Transverse colon (tissue), 4 donors: ENCODE measurements at places on chromosomes 12 and 14.
A peak's percentile ranks its signal among the peaks of the same experiment; 100 is the strongest.

GRCh38 chr12:76878099-76878898, 520 bp downstream of the CSRP2 start:
- H3K4me3 ChIP-seq = peak overlapping the region; percentile 85
- DNase-seq = no peak
- H3K27ac ChIP-seq = peak overlapping the region; percentile 86
- peaks cover 38% of the 10 kb centered on the region for H3K27me3 ChIP-seq

- DNase-seq = no peak
- no peak overlapping the region for H3K4me3 ChIP-seq
- no peaks in the 10 kb centered on the region for H3K27me3 ChIP-seq
- H3K36me3 ChIP-seq = no peaks in the 10 kb centered on the region
- no peak overlapping the region for H3K27ac ChIP-seq
Measured at GRCh38 chr12:106019144-106019543, 119.6 kb downstream of the NUAK1 start.

DNA sequence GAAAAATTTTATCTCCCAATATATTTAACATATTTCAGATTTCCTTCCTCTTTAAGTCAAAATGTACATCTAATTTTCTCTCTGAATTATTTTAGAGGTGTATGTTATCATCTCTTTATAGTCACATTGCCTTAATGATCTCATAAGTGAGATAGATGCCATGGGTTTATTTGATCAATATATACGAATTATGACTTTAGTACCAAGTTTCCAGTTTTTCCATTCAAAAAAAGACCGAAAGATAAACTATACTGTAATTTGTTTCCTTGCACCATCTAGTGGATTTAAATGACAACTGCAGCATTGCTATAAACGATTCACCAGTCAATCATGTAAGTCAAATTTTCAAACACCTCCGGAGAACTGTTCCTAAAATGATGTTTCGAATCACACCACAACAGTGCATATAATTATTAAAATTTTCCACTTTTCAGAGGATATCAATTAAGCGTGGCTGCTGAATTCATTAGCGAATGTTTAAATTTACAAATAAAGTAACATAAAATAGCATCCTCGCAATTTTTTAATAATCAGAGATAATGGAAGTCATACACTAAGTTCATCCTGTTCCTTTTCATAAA, 419 bp upstream of the ATXN7L3B start:
- peaks cover 7% of the 10 kb centered on the region for H3K27me3 ChIP-seq
- peak overlapping the region; percentile 78 for H3K4me3 ChIP-seq
- H3K27ac ChIP-seq = peak overlapping the region; percentile 93

- no peak for DNase-seq
- no peaks in the 10 kb centered on the region for H3K36me3 ChIP-seq
- H3K27ac ChIP-seq = no peak overlapping the region
- H3K4me3 ChIP-seq = no peak overlapping the region
Measured at GRCh38 chr14:101047326-101047725, 143.8 kb upstream of the RTL1 start.

DNA sequence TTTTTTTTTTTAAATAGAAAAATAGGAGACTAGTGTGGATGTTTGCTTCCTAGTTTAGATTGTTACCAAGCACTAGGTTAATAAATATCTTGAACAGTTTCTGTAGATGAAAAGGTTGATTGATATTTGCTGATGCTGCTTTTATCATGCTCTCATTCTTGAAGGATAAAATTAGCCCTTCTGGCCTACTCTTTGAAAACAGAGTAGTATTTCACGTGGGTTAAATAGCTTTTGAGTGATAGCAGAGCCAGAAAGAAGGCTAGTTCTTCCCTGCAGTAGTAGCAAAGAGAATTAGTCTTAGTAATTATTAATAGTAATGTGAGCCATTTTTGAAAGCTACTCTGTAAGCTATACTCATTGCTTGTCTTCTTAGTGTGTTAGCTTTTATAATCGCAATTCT, 5.2 kb downstream of the NEDD1 start:
- DNase-seq = no peak
- no peak overlapping the region for H3K27ac ChIP-seq
- H3K27me3 ChIP-seq = no peaks in the 10 kb centered on the region
- H3K4me3 ChIP-seq = no peak overlapping the region

- no peaks in the 10 kb centered on the region for H3K27me3 ChIP-seq
- peaks cover 22% of the 10 kb centered on the region for H3K4me1 ChIP-seq
- no peaks in the 10 kb centered on the region for H3K36me3 ChIP-seq
- no peak overlapping the region for H3K27ac ChIP-seq
Measured at GRCh38 chr12:51895378-51896135, 7.7 kb downstream of the ANKRD33 start.

DNA sequence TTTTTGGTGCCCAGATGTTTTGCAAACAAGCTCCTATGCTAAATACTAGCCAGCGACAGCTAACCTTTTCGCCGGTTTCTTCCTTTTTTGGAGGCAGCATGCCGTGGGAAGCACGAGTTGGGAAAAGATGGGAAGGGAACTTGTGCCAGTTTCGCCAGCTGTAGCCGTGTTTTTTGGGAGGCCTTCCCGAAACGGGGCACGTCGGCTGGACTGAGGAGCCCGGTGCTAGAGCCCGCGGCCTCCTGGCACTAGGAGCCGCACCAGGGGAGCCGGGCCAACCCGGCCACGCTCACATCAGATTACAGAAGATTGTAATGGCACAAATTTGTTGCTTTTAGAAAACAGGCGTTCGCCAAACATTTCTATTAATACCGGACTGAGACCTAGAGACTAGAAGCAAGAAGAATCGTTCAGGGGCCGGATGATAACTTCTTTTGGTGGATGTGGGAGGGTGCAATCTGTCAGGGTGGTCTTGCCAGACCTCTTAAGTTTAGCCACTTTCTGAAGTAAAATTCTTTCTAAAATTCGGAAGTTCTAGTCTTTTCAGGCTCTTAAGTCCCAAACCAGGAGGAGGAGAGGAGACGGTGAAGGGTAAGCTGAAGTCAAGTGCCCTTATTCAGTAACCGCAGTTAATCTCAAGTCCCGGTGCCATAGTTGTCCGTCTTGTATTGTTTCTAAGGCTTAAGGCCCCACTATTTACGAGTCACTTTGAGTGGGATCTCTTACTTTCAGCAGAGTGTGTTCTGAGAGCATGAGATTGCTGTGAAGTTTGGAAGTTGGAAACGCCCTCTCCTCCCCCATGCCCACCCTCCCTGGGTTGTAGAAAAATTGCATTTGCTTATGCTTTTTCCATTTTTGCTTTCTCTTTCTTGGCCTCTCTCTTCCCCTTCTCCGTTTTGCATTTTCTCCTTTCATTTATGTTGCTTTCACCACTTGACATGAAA, 1.3 kb downstream of the RASSF3 start:
- peaks cover 9% of the 10 kb centered on the region for H3K4me1 ChIP-seq
- peak; percentile 45 for DNase-seq
- no peaks in the 10 kb centered on the region for H3K27me3 ChIP-seq
- no peaks in the 10 kb centered on the region for H3K36me3 ChIP-seq
- H3K4me3 ChIP-seq = peak overlapping the region; percentile 82
- peak overlapping the region; percentile 96 for H3K27ac ChIP-seq

- H3K36me3 ChIP-seq = no peaks in the 10 kb centered on the region
- H3K4me1 ChIP-seq = no peaks in the 10 kb centered on the region
- no peaks in the 10 kb centered on the region for H3K27me3 ChIP-seq
Measured at GRCh38 chr12:96774496-96775256, 132.4 kb upstream of the NEDD1 start.

DNA sequence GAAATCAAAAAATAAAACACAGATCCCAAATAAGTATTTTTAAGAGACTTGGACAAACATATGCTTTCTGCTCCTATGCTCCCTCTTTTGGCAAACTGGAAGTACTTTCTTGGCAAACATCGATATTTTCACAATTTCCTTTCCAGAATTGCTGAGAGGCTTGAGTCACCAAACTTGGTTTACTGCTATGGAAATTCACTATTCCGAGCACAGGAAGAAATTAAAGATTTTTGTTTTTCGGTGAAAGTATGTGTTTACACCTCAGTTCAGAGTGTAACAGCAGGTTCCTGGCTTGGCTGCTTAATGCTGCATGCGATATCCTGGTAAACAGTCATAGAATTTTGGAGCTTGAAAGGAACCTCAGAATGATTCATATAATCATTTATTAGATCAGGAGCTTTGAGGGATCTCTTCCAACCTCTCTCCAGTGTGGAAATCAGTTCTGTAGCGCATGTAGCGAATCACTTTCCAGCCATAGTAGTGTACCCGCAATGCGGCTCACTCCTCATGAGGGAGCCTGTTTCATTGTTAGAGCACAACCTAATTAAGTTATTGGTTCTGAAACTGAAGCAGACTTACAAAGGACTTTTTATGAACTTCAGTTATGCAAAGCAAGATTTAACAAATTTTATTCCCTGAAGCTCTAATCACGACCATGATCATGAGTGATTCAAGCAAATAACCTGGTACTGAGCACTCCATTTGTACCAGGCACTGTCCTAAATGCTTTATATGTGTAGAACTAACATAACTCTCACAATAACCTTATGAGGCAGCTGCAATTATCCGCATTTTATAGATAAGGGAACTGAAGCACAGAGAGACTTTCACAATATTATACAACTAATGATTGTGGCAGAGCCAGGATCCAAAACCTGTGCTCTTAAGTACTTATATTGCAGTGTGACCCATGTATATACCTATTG, 56.4 kb upstream of the ATP2A2 start:
- H3K36me3 ChIP-seq = no peaks in the 10 kb centered on the region
- no peak overlapping the region for H3K4me3 ChIP-seq
- no peak for DNase-seq
- no peaks in the 10 kb centered on the region for H3K27me3 ChIP-seq
- H3K27ac ChIP-seq = peak overlapping the region; percentile 60
- H3K4me1 ChIP-seq = peaks cover 19% of the 10 kb centered on the region

DNA sequence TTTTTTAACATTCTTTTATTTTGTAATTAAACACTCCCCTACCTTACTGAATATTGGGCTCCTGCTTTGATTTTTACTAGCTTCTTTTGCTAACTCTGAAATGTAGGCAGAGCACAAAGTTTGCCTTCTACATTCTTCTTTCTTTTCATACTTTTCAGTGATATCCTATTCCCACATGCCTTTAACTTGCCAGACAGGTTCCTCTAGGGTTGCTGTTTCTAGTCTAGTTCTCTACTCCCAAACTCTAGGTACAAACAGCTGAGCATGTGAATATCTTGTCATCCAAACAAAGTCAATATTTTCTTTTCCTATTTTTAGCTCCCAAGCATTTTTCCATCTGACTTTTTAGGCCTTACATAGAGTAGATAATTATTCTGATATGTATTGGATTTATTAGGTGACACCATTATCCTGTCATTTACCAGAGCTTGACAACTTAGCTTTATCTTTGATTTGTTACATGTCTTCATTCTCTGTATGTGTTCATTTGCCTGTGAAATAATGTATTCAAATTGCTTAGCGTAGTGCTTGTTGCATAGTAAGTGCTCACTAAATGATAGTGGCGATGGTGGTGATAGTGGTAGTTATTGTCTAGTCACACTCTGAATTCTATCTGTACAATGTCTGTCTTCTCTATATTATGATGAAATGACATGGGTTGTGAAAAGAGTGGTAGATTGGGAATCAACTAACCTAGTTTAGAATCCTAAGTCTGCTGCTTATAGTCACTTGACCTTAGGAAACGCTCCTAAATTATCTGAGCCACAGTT, 73.6 kb upstream of the DNM1L start:
- H3K4me1 ChIP-seq = no peaks in the 10 kb centered on the region
- H3K27ac ChIP-seq = no peak overlapping the region
- peaks cover 26% of the 10 kb centered on the region for H3K36me3 ChIP-seq
- no peak overlapping the region for H3K4me3 ChIP-seq

- peaks cover 28% of the 10 kb centered on the region for H3K4me1 ChIP-seq
- H3K27me3 ChIP-seq = no peaks in the 10 kb centered on the region
- no peak for DNase-seq
- peak overlapping the region; percentile 70 for H3K27ac ChIP-seq
- H3K36me3 ChIP-seq = no peaks in the 10 kb centered on the region
Measured at GRCh38 chr12:47828008-47828975, 8.6 kb upstream of the HDAC7 start.

DNA sequence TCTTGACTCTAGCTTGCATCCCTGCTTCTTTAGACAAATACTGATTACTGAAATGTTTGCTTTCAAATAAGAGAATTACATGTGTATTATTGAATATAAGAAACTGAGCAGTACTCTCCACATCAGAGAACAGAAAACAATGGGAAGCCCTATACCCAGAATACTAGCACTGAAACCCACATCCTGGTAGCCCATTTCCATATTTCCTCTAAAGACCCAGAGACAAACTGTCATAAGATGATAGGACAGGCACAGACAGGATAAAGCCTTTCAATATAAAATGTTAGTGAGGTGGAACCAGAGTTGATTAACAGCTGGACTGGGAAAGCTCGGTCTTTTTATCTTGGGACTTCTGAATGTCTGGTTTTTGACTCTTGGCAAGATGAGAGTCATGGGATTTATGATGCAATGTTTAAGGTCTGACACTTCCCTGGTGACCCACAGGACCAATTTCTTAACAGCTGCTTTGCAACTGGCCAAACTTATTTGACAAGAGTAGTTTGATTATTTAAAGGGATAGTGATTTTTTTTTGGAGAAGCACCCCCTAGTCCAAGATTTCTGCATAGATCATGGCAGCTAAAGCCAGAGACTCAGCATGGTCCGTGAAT, 166.9 kb upstream of the ATXN7L3B start:
- H3K27ac ChIP-seq = no peak overlapping the region
- H3K36me3 ChIP-seq = no peaks in the 10 kb centered on the region
- H3K4me3 ChIP-seq = no peak overlapping the region
- H3K4me1 ChIP-seq = no peaks in the 10 kb centered on the region
- DNase-seq = no peak
- H3K27me3 ChIP-seq = no peaks in the 10 kb centered on the region

DNA sequence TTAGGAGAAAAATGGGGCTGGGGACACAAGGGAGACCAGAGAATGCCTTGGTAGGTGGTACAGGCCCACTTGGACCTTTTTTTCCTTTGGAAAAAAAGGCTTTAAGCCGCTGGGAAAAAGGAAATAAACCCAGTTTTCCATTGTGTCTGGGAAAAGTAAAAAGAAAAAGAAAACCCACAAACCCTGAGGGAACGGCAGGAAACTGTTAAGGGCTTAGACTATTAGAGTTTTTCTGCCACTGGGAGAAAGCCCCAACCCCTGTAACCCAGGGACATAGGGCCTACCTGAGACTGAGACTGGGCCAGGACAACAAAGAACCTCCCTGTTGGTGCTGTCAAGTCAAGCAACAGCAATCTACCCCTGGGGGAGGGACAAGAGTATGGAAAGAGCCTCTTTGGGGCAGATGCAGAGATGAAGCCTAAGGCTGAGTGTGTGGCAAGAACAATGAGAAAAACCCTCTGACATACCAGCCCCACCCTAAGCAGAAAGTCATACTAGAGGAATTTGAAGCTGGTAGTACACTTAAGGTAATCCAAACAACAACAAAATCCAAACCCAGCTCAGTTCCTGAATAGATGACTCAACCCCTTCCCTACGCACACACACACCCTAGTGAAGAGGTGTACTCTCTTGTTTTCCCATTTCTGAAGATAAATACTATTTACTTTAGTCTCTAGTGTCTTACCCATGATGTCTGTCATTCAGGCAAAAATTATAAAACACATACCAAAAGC, 22.8 kb downstream of the ATF1 start:
- no peak overlapping the region for H3K4me3 ChIP-seq
- H3K27me3 ChIP-seq = no peaks in the 10 kb centered on the region
- DNase-seq = no peak
- no peaks in the 10 kb centered on the region for H3K36me3 ChIP-seq

- H3K36me3 ChIP-seq = no peaks in the 10 kb centered on the region
- no peaks in the 10 kb centered on the region for H3K4me1 ChIP-seq
- H3K27ac ChIP-seq = no peak overlapping the region
Measured at GRCh38 chr12:87253157-87253556, 776.0 kb downstream of the C12orf50 start.
